GM12865 (cell line): ENCODE measurements at places on chromosomes 3 and 15.
A peak's percentile ranks its signal among the peaks of the same experiment; 100 is the strongest.

- DNase-seq = no peak
Observed at GRCh38 chr15:32825219-32825618, 107.4 kb downstream of the GREM1 start.

GRCh38 chr3:147244397-147244796 is 161.9 kb downstream of the ZIC4 start:
- DNase-seq = no peak

GRCh38 chr15:99439524-99439835 is 126.3 kb upstream of the MEF2A start:
- DNase-seq = no peak

- DNase-seq = peak; percentile 69
Observed at GRCh38 chr3:49813497-49814174, at the start of gene UBA7. TSS of gene UBA7 (minus strand) at chr3:49813953. CDS start at chr3:49813787, 166 bp downstream.

GRCh38 chr15:87939848-87940457 is 316.6 kb downstream of the NTRK3 start:
- no peak for DNase-seq

GRCh38 chr3:148737104-148737530 is 39.4 kb downstream of the AGTR1 start:
- DNase-seq = no peak

DNA sequence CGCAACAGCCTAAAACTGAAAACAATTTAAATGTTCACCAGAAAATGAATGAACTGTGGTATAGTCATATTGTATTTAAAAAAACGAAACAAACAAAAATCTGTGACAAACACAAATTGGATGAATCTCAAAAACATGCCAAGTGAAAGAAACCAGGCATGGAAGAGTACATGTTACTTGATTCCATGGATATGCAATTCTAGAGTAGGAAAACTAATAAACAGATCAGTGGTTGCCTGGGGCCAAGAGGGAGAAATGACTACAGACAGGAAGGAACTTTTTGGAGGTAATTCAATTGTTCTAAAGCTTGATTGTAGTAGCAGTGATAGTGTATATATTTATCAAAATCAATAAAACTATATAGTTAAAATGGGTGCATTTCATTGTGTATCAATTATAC is 16.8 kb downstream of the UBE3A start:
- DNase-seq = no peak

GRCh38 chr3:9045371-9045770 is 82.1 kb upstream of the RAD18 start:
- DNase-seq = no peak

- no peak for DNase-seq
Observed at GRCh38 chr15:49062900-49063299, 16.7 kb upstream of the SECISBP2L start.

GRCh38 chr15:84886984-84887299 is 2.5 kb downstream of the SLC28A1 start:
- DNase-seq = no peak

DNA sequence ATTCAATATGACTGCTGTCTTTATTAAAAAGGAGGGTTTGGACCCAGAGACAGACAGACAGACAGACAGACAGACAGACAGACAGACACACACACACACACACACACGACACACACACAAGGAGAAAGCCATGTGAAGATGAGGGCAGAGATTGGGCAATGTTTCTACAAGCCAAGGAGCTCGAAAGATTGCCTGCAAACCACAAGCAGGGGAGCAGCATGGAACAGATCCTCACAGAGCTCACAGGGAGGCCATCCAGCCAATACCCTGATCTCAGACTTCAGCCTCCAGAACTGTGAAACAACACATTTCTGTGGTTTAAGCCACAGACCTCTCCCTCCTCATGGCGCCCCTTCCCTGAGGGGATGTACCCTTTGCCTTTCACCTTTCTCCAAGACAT is 35.8 kb upstream of the ABHD2 start:
- no peak for DNase-seq

GRCh38 chr15:80121546-80121945 is 31.3 kb upstream of the FAH start:
- DNase-seq = no peak

DNA sequence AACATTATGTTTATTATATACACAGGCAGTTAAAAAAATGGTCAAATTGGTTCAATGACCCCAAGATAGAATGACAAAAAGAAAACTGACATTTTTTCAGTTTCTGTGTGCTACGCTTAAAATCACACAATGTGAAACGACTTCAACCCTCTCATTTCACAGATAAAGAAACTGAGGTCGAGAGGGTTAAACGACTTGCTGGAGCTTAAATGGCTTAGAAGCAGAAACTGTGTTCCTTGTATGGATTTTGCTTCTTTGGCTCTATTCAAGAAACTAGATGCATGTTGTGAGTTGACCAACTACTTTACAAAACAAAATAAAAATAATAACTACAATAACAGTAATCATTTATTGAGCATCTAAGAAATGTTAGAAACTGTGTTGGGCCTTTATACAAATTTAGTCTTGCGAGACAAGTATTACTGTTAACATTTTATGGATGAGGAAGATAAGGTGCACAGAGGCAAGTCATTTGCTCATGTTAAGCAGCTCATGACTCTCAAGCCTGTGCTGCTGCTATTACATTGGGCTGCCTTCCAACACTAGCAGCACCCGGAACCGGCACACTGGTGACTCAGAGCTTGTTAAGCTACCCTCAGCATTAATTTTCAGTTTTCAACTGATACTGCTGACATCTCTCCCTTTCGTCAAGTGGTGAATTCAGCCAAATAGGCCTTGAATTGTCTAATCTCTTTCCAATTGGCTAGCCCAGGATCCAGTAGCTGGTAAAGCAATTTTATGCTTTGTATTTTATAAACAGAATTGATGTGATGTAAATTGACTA is 487.6 kb downstream of the NAALADL2 start:
- DNase-seq = peak; percentile 76

GRCh38 chr3:60263191-60263590 is 988.1 kb downstream of the FHIT start:
- no peak for DNase-seq

GRCh38 chr3:13700889-13701288 is 152.0 kb downstream of the FBLN2 start:
- DNase-seq = no peak

- DNase-seq = no peak
Observed at GRCh38 chr15:77632534-77633133, at the start of gene LINGO1. TSS of gene LINGO1 (minus strand) at chr15:77632912. CDS start at chr15:77632315, 597 bp downstream.

DNA sequence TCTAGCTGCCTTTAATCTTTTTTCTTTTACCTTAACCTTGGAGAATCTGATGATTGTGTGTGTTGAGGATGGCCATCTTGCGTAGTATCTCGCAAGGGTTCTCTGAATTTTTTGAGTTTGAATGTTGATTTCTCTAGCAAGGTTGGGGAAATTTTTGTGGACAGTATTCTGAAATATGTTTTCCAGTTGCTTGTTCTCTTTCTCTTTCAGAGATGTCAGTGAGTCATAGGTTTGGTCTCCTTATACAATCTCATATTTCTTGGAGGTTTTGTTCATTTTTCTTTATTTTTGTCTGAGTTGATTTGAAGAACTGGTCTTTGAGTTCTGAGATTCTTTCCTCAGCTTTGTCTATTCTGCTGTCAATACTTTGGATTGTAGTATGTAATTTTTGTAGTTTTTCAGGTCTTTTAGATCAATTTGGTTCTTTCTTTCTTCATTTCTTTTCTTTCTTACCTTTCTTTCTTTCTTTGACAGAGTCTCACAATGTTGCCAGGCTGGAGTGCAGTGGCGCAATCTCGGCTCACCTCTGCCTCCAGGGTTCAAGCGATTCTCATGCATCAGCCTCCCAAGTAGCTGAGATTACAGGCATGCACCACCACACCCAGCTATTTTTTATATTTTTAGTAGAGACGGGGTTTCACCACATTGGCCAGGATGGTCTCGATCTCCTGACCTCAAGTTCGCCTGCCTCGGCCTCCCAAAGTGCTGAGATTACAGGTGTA is 366.4 kb upstream of the RASGRP1 start:
- no peak for DNase-seq

GRCh38 chr3:184592371-184593219 is 31.0 kb downstream of the EPHB3 start:
- DNase-seq = no peak

DNA sequence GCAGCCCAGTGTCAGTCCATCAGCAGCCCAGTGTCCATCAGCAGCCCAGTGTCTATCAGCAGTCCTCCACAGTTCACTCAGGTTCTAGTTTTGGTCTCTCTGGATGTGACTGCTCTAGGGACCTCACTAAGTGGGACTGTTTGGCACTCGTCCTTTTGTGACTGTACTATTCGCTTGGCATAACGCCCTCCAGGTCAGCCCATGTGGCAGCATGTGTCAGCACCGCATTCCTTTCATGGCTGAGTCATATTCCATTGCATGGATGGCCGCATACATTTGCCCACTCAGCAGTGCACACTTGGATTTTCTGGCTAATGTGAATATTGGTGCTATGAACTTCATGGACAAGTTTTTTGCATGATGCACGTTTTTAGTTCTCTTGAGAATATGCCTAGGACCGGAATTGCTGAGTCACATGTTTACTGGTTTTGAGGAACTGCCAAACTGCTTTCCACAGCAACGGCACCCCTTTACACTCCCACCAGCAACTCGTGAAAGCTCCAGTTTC is 16.4 kb downstream of the CHST13 start:
- no peak for DNase-seq

GRCh38 chr3:32428092-32429068 is 36.7 kb downstream of the CMTM7 start:
- peak; percentile 77 for DNase-seq

- no peak for DNase-seq
Observed at GRCh38 chr15:100314809-100315400, 26.9 kb downstream of the ADAMTS17 start.

GRCh38 chr3:177561365-177561764 is 364.1 kb upstream of the TBL1XR1 start:
- DNase-seq = no peak

- DNase-seq = no peak
Observed at GRCh38 chr3:45551214-45552010, 43.1 kb upstream of the LIMD1 start.

DNA sequence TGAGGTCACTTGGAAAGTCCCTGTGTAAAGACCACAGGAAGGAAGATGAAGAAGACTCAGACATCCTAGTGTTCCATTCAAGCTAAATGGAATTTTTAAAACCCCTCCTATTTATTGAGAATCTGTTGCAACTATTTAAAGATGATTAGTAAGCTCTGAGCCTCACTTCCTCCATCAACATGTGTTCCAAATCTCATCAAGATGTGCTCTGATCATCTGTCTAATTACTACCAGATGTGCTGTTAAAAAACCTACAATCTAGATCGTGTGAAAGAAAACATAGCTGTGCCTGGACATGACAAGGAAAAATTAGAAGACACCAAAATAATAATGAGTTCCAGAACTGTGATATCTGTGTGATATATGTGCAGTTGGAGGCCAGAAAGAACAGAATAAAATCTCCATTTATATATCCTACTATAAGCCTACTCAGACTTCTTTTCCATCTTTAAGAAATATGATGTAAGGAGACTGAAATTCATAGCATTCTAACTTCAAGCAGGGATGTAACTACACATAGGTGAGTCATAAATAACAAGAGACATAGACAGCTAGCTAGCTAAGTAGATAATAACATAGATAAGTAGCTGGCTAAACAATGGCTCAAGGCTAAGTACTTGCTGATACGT is 7.8 kb downstream of the XPC start:
- DNase-seq = no peak

- no peak for DNase-seq
Observed at GRCh38 chr3:80983753-80984152, 777.7 kb downstream of the GBE1 start.

DNA sequence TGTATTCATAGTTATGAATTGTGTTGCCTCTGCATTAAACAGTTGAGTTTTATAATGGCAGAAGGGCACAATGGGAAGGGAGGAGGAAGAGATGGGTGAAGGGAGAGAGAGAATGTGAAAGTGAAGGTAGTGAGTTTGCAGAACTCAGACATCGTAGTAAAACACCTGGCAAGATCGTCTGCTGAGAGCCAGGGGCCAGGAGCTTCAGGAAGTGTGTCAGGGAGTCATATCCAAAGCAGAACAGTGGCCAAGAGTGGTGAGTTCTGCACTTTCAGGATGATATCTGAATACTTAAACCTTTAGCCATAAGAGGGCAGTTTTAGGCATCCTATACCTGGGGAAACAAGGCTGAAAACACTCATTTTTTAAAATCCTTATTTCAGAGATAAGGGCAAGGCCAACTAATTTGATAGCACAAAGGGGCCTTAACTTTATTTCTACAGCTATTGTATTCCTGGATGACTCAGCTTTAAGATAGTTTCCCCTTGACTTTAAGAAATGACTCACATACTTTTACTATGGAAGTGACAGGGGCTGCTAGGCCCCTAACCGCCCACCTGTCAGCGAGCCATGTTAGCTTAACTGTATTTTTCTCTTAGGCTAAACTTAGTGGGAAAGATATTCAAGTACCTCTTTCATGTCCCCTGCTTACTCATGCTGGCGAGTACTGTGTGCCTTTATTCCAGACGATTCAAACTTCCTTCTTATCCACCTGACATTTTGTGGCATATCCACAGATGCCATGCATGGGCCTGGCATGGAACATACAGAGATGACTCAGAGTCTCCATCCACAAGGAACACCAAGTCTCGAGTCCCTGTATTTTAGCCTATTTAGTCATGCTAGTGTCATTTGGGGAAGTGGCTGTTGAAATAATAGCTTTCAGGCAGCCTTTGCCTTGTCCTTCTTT is 53.9 kb downstream of the RLBP1 start:
- DNase-seq = peak; percentile 83

GRCh38 chr3:10515396-10515795 is 10.0 kb upstream of the ATP2B2 start:
- DNase-seq = no peak

DNA sequence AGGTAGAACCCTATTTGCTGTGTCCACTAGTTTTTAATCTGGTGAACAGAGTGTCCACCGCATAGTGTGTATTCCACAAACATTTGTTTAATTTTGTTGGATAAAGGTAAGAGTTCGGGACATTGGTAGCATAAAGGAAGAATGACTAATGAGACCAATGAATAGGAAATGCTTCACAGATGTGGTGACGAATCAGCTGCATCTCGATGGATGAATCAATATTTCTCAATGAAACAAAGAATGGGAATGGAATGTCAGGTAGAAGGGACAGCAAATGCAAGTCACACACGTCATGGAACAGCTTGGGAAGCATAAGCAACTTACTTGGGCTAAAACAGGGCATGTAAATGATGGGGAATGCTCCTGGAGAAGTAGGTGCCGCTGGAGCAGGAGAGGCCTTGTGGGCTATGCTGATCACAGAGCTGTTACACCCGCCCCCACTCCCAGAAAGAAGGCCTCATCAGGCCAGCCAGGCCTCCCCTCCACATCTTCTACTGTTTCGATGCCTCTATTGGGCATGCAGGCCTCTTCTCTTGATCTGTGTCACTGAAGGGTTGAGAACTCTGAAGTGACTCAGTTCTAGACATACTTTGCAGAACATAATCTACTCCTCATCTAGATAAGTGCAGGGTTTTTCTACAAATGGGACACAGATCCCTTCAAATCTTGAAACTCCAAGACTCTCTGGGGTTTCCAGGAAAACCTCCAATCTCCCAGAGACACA is 120.0 kb upstream of the GADL1 start:
- no peak for DNase-seq

GRCh38 chr3:188431553-188431952 is 277.6 kb downstream of the LPP start:
- DNase-seq = no peak

- peak; percentile 53 for DNase-seq
Observed at GRCh38 chr3:52052831-52053306, 3.5 kb downstream of the DUSP7 start.

GRCh38 chr3:61887206-61887605 is 325.8 kb downstream of the PTPRG start:
- DNase-seq = no peak

GRCh38 chr3:121998611-121999473 is 23.2 kb downstream of the ILDR1 start:
- DNase-seq = peak; percentile 63

GRCh38 chr15:39454189-39454986 is 126.5 kb upstream of the THBS1 start:
- DNase-seq = no peak
